ENCODE measurements at places on chromosomes 6 and 20. TPM values are rescaled to one million over a fixed set of nuclear protein-coding genes. Genes with fewer than 3 reads are reported as not detected.

The BANF2 gene
- not detected for total RNA-seq

The HTR1B gene
- not detected for total RNA-seq

The SALL4 gene
- 0.33 TPM for total RNA-seq

DNA sequence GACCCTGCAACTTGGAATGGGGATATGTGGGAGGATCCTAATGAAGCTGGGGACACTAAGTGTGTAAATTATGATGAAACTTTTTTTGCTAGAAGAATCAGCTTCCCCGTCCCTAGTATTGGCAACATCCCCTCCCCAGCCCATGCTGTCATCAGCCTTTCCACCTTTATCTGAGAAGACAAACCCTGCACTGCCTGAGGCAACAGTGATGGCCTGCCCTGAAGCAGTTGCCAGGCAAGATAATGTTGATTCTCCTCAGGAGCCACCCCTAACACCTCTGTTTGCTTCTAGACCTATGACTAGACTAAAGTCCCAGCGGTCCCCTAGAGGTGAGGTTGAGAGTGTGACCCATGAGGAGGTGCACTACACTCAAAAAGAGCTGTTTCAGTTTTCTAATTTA, 27.1 kb downstream of the MICA start:
- DNase-seq = no peak

GRCh38 chr6:82178077-82178758, 69.3 kb downstream of the IBTK start:
- no peak for DNase-seq

GRCh38 chr6:162538643-162539064, 188.9 kb downstream of the PRKN start:
- DNase-seq = no peak

- no peak for DNase-seq
Measured at GRCh38 chr6:131917318-131917717, 33.9 kb downstream of the CCN2 start.
